Naive thymus-derived CD8-positive, alpha-beta T cell (primary cell): ENCODE measurements at places on chromosomes 6 and 20. TPM values are rescaled to one million over a fixed set of nuclear protein-coding genes. Genes with fewer than 3 reads are reported as not detected.

Gene RNF39
- 0.10 TPM for polyA plus RNA-seq

Gene BPIFB4
- not detected for polyA plus RNA-seq

Gene ARHGAP18
- 0.73 TPM for polyA plus RNA-seq

Gene DDX43
- 1.1 TPM for polyA plus RNA-seq

Gene SMOC2
- not detected for polyA plus RNA-seq

Gene HLA-DPB1
- polyA plus RNA-seq, result 62.2 TPM

Gene NTSR1
- polyA plus RNA-seq, result not detected

Gene PPP1R16B
- polyA plus RNA-seq, result 13.4 TPM

Gene LY6G6D
- not detected for polyA plus RNA-seq

Gene PRL
- 2.6 TPM for polyA plus RNA-seq

Gene KIF3B
- 3.2 TPM for polyA plus RNA-seq

Gene FAM184A
- 0.51 TPM for polyA plus RNA-seq

Gene LRRC73
- polyA plus RNA-seq, result not detected

Gene CLPSL2
- polyA plus RNA-seq, result not detected

- DNase-seq, result no peak
Observed at GRCh38 chr20:54115172-54115854, 44.9 kb upstream of the BCAS1 start.

DNA sequence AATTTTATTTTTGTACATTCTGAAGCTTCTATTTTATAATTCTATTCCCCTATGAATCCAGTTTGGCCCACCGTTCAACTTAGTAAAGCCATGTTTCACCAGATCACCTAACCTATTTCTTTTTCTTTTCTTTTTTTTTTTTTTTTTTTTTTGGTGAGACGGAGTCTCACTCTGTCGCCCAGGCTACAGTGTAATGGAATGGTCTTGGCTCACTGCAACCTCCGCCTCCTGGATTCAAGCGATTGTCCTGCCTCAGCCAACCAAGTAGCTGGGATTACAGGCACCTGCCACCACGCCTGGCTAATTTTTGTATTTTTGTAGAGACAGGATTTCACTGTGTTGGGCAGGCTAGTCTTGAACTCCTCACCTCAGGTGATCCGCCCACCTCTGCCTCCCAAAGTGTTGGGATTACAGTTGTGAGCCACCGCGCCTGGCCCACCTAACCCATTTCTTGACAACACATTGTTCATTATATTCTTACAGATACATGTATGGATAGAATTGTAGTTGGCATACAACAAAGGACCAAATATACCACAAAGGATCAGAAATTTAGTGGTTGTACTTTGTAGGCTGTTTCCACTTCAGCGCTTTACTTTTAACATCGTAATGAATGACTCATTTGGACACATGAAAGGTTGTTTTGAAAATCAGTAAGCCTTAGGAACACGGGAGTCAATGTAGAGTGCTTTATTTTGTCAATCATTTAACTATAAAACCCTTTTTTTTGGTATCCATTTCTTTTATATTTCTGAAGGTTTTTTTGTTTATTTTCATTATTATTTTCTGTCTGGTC, 63.2 kb downstream of the GJA1 start:
- no peak for DNase-seq

GRCh38 chr6:96939007-96939805, 14.7 kb downstream of the KLHL32 start:
- no peak for DNase-seq

GRCh38 chr6:18264219-18264922, at the start of gene DEK:
DEK (minus strand) TSS chr6:18264530; CDS start chr6:18263987, 543 bp downstream.
- DNase-seq, result peak; percentile 71

DNA sequence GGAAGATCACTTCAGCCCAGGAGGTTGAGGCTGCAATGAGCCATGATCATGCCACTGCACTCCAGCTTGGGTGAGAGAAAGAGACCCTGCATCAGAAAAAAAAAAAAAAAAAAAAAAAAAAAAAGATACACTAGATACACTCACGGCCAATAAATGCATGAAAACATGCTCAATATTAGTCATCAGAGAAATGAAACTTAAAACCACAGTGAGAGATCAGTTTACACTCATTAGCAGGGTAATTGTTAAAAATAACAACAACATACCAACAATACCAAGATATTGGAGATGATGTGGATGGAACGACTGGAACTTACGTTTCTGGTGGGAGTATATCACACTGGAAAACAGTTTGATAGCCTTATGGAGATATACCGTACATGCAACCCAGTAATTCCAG, 29.9 kb downstream of the HS3ST5 start:
- no peak for DNase-seq

DNA sequence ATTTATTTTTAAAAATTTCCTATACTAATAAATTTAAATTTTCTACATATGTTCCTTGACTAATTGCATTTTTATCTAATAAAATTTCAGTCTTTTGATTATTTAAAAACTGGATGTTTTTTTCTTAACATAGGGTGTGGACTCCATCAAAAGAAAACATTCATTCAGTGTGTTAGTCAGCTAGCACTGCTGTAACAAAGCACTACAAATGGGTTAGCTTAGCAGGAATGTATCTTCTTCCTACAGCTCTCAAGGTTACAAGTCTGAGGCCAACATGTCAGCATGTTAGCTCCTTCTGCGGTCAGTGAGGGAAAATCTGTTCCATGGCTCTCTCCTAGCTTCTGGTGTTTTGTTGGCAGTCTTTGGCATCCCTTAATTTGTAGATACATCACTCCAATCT, 32.5 kb downstream of the FRK start:
- no peak for DNase-seq

DNA sequence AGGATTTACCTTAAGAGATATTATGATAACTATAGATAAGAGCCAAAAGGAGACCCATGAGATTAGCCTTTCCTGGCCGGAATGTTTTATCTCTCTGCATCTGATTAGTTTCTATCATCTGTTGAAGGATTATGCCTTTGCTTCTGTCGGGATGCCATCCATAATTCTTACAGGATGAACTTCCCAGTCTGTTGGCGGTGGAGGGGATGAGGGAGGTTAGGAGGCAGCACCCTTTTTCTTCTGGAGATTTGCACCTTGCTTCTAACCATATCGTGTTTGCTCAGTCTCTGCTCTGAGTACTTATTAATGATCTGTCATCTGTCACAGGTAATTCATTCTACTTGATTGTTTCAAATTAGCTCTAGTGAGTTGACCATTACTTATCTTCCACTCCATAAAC, 292.1 kb downstream of the KHDC1L start:
- DNase-seq, result no peak

GRCh38 chr6:21118216-21118780, 475.3 kb upstream of the SOX4 start:
- no peak for DNase-seq

GRCh38 chr6:77447254-77447653, 16.0 kb downstream of the HTR1B start:
- no peak for DNase-seq

DNA sequence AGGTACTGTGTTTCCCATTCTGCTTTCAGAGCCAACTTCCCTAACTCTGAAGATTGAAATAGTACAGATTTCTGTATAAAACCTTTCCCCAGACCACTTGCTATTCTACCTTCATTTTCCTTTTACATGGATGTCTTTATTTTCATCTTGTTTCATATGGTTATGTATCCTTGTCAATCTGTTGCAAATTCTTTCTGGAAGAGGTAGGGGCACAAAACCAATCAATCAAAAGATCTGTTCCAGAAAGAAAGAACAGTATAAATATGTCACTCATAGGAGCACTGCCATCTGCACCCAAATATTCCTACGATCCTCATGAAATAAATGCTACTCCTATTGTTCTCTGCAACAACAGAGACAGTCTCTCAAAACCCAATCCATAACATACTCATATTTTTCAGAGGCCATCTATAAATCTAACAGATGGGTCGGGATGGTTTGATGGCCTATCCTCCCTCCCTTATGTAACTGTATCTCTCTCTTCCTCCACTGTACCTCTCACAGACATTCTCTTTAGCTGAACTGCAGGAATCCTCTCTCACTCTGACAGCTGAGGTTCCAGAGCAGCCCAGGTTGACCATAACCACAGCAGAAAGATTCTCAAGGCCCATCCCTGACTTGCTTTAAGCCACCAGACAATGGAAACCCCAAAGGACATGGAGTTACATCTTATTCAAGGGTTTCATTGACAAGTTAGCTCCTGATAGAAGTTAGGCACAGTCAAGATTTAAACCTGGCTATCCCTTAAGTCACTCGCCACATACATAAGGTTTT, 112.8 kb downstream of the ZMYND8 start:
- DNase-seq, result no peak

- no peak for DNase-seq
Observed at GRCh38 chr6:27532820-27533538, 60.1 kb upstream of the ZNF184 start.

- DNase-seq, result no peak
Observed at GRCh38 chr6:147689398-147689797, 180.9 kb downstream of the SAMD5 start.

GRCh38 chr6:29942275-29943052, at the start of gene HLA-A:
HLA-A (plus strand) TSS chr6:29942532; CDS start chr6:29942554, 22 bp downstream.
- peak; percentile 94 for DNase-seq

DNA sequence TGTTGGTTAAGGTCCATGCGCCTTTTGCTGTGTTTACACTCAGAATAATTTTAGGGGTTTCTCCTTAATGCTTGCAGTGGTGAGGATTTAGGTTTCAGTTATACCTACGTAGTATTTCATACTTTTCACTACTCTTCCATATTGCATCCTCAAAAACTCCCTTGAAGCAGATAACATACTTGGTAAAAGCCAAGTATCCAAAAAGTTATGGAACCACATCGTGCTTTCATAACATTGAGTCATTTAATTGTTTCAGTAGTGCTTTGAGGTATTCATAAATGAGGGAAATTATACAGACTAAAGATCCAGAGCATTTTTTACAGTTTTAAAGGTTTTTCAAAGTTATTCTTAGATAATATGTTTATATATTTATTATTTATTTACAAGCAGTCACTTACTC, 4.0 kb upstream of the ATXN1 start:
- no peak for DNase-seq

DNA sequence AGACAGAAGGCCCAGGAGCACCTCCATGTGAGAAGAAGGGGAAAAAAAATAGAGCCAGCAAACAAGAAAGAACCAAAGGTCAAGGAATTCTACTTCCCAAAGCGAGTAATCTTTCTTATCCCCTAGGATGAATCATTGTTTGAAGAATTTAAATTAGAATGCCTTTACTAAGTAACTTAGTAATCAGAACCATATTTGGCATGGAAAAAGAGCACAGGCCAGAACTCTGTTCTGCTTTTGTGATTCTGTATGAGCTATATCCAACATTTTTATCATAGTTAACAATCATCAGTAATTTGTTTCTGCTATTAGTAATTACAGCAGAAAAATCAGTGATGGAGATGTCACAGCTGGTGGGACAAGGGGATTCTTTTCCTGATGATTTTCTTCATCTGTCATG, 228.8 kb upstream of the FAM83B start:
- no peak for DNase-seq

DNA sequence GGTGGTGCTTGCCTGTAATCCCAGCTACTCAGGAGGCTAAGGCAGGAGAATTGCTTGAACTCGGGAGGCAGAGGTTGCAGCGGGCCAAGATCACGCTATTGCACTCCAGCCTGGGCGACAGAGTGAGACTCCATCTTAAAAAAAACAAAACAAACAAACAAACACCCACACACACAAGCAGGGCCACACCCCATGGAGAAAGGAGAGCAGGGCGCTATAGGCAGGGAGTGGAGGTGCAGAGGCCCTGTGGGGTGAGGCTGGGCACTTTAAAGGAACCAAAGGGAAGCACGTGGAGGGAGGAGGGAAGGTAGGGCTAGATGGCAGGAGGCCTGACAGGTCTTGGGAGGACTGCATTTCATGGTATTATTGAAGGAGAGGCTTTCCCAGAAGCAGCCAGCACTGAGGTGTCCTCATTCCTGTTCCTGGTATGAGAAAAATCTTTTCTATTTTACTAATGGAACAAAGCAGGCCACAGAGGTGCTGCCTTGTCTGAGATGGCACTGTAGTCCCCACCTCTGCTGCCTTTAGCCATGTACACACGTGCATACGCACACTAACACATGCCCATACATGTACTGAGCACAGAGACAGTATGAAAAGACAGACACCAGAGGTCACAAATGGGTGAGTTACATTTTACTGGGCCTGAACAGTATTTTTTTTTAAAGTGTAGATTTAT, 44.0 kb downstream of the BCAS4 start:
- no peak for DNase-seq

- DNase-seq, result no peak
Observed at GRCh38 chr6:159989492-159990480, 20.9 kb downstream of the IGF2R start.

DNA sequence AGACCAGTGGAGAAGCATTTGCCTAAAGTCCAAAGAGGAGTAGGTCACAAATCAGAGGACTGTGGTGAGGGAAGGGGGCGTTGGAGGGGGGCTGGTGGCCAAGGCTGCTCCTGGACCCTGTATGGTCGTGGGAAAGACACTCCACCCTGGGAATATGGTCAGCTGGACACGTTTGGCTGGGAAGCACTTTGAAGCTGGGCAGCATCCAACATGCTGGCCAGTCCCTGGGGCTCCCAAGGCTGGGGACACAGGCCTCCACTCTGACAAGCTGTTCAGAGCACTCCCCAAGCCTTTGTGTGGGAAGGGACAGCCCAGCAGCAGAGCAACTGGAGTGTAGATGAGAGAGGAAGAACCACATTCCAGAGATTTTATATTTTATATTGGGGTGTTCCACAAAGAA, 203.2 kb downstream of the ANKRD60 start:
- no peak for DNase-seq
